ENCODE measurements at places on chromosomes 5 and 9.

DNA sequence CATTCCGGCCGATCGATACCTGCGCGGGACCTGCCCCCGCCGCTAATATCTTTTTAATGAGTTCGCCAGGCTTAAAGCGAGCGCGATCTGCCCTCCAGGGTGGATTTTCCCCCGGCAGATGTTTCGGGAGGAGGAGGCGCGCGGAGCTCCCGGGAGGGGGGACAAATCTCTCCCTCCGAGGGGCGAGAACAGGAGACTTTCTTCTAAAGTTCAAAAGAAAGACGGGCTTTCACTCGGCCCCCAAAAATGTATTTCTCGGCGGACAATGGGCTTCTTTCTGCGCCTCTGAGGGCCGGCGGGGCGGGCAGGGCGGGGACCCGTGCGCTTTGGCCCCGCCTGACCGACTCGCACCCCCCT is 4.1 kb upstream of the PRDM12 start:
- DNase-seq, result no peak

GRCh38 chr5:14362491-14362890 is 219.1 kb upstream of the OTULINL start:
- DNase-seq, result no peak

- no peak for DNase-seq
Measured at GRCh38 chr9:20023961-20024571, 235.2 kb upstream of the SLC24A2 start.

DNA sequence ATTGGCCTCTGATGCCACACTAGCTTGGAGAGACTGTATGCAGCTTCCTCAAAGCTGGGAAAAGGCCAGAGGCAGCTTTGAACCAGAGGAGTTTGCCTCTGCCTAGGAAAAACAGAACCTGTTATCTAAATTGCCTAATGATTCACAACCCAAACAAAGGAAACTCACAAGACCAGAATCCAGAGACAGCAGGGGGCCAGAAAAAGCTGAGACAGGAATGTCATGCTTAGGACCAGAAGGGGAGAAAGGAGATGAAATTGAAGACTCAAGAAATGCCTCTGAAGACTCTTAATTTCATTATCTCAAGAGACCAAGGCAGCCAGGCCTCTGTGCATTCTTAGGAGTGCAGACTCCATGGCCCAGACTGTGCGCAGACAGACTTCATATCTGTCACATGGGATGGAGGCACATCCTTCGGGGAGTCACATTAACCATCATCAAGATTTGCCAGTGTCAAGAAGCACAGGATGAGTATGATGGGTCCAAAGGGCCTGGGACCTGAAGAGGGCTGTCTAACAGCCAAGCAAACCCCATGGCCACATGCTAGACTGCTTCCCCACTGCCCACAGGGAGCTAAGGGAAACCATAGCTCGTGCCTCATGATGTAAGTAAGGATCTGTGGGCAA is 57.3 kb downstream of the ARSB start:
- DNase-seq, result peak; percentile 44

DNA sequence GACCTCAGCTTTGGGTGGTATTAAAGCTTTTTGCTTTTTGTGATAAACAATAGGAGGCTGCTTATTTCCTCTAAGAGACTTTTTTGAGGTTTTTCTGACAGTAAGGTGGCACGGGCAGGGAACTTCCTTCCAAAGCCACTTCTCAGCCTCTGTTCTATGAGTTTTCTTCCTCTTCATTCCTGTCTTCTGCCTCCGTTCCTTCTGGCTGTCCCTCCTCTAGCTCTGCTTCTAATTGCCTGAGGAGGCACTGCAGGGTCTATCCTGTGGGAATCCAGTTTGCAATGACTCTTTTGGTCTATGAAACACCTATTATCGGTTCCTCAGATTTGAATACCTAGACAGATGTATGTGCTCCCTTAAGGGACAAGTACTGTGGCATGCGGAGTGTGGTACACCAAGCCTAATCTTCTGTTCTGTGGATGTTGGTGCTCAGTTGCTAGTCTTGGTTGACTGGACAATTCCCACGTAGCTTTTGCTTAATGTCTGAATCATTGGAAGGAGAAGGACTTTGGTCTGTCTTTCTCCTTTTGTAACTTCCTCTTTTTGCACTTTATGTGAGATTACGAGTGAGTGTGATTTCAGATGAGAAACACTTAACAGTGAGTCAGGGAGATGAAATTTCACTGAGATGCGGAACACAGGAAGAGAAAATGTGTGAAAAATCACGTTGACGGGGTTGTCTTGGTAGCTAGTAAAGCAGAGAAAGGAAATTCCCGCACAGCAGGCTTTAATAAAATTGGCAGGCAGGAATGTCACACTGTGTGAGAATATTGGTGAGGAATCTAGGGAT is 305.2 kb downstream of the EFNA5 start:
- DNase-seq, result no peak

- DNase-seq, result no peak
Measured at GRCh38 chr9:76615177-76615603, 149.0 kb upstream of the PCA3 start.

DNA sequence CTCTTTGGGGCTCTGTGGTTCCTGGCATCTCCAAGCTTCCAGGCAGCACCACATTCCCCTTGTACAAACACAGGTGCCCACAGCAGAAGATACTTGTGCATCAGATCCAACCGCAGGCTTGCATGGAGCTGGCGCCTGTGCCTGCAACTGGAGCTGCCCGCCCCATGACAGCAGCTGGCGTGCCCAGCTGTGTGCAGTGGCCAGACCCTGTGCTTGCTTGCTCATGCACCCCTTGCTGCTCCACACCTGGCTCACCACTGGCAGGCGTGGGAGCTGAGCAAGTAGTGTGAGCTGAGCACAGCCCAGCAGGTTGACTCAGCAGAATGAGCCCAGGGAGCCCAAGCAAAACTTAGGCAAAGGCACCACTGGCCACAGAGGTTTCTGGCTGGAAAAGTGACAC is 84.4 kb upstream of the STARD4 start:
- no peak for DNase-seq

DNA sequence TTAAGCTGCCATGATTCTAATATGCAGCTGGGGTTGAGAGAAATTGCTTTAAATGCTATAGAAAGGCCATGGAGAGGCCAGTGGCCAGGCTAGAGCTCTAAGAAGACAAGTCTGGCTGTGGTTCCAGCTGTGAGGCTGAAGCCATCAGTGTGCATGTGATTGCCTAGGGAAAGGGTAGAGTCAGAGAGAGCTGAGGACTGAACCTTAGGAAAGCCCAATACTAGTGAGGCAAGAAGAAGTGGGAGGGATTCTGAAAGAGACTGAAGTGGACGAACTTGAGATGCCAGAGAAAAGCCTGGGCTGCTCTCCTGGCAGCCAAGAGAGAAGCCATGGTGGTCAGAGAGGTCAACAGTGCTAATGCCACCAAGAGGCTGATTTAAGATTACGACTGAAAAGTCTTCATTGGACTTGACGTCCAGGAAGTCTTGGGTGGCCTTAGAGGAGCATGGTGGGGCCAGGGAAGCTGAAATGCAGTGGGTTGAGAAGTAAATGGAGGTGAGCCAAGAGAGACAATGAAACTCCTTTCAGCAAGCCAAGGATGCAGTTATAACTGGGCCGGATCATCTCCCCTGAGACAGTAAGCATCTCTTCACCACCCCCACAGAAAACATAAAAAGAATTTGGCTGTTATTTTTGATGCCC is 133.2 kb downstream of the TMEM174 start:
- DNase-seq, result no peak

DNA sequence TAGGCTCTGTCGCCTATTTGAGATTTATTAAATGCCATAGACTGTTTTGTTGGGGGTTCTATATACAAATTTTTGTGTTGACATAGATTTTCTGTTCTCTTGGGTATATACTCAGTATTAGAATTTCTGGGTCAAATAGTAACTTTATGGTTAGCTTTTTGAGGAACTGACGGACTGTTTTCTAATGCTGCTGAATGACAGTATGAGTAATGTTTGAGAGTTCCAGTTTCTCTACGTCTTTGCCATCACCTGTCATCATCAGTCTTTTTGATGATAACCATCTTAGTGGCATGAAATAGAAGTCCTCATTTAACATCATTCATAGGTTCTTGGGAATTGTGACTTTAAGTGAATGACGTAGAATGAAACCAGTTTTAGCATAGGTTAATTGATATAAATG is 60.1 kb downstream of the CCDC171 start:
- DNase-seq, result no peak
